Tracheal epithelial cell (primary cell): ENCODE measurements at places on chromosomes 2 and 18. TPM values are rescaled to one million over a fixed set of nuclear protein-coding genes. Genes with fewer than 3 reads are reported as not detected.

The PTH2R gene
- total RNA-seq: under 0.01 and 0.48 TPM in 2 replicates

The ALK gene
- not detected in 2 replicates for total RNA-seq

The EFEMP1 gene
- total RNA-seq: 116 and 188 TPM in 2 replicates

The FTCDNL1 gene
- 0.21 and 1.4 TPM in 2 replicates for total RNA-seq

The UGT1A6 gene
- total RNA-seq: 23.2 and 60.5 TPM in 2 replicates

The CHST10 gene
- 0.43 and 1.2 TPM in 2 replicates for total RNA-seq

The LPIN1 gene
- total RNA-seq: 17.1 and 19.0 TPM in 2 replicates

The CTNNA2 gene
- total RNA-seq: not detected in 2 replicates

The ARID5A gene
- total RNA-seq: 3.2 and 4.1 TPM in 2 replicates

The ADD2 gene
- total RNA-seq: 0.24 TPM in 1 of 2 replicates, not detected in the other

The SMYD1 gene
- total RNA-seq: not detected in 2 replicates

The RBMS1 gene
- 32.2 and 51.3 TPM in 2 replicates for total RNA-seq

The DSG3 gene
- total RNA-seq: 215 and 390 TPM in 2 replicates

The ANO7 gene
- total RNA-seq: 0.24 TPM in 1 of 2 replicates, not detected in the other

The GKN2 gene
- not detected in 2 replicates for total RNA-seq

The CGREF1 gene
- 8.7 TPM in 1 of 2 replicates, not detected in the other for total RNA-seq

The PRKAG3 gene
- total RNA-seq: not detected in 2 replicates

The NTSR2 gene
- not detected in 2 replicates for total RNA-seq

The KANSL1L gene
- total RNA-seq: 7.5 and 8.0 TPM in 2 replicates

The CHN1 gene
- total RNA-seq: 0.21 and 0.72 TPM in 2 replicates

The DUSP19 gene
- 0.24 and 0.43 TPM in 2 replicates for total RNA-seq

The AFG3L2 gene
- total RNA-seq: 62.4 and 67.8 TPM in 2 replicates

The C2orf81 gene
- total RNA-seq: 0.64 and 0.72 TPM in 2 replicates

The GPBAR1 gene
- 0.43 TPM in 1 of 2 replicates, not detected in the other for total RNA-seq

The LRP1B gene
- total RNA-seq: under 0.01 TPM in 1 of 2 replicates, not detected in the other

The DYNAP gene
- total RNA-seq: not detected in 2 replicates

The HOXD10 gene
- 0.48 TPM in 1 of 2 replicates, not detected in the other for total RNA-seq

The GATA6 gene
- total RNA-seq: 2.9 and 5.1 TPM in 2 replicates

The TEX44 gene
- total RNA-seq: not detected in 2 replicates

The NMUR1 gene
- total RNA-seq: not detected in 2 replicates

The TCF7L1 gene
- total RNA-seq: 0.64 and 1.7 TPM in 2 replicates

The DNAH6 gene
- total RNA-seq: under 0.01 and 0.21 TPM in 2 replicates

The CXCR1 gene
- not detected in 2 replicates for total RNA-seq

The AQP4 gene
- under 0.01 and 0.72 TPM in 2 replicates for total RNA-seq

The NOP58 gene
- total RNA-seq: 54.1 and 59.5 TPM in 2 replicates

The ASB18 gene
- not detected in 2 replicates for total RNA-seq

The SERPINE2 gene
- total RNA-seq: 76.4 and 118 TPM in 2 replicates

The SPC25 gene
- total RNA-seq: 0.24 TPM in 1 of 2 replicates, not detected in the other

The TET3 gene
- 5.8 and 6.0 TPM in 2 replicates for total RNA-seq

The GPR45 gene
- not detected in 2 replicates for total RNA-seq

The TMEM17 gene
- total RNA-seq: 1.1 and 1.2 TPM in 2 replicates

The HOXD12 gene
- total RNA-seq: not detected in 2 replicates

The SCN7A gene
- under 0.01 TPM in 1 of 2 replicates, not detected in the other for total RNA-seq

The TTN gene
- total RNA-seq: under 0.01 TPM in 1 of 2 replicates, not detected in the other

The ALPI gene
- total RNA-seq: not detected in 2 replicates

The COL4A4 gene
- total RNA-seq: under 0.01 and 1.9 TPM in 2 replicates

The KLHL29 gene
- 5.1 and 6.0 TPM in 2 replicates for total RNA-seq

The FBXO15 gene
- total RNA-seq: 0.48 TPM in 1 of 2 replicates, not detected in the other

The ERBB4 gene
- total RNA-seq: under 0.01 and 0.24 TPM in 2 replicates

The LBH gene
- 20.7 and 58.6 TPM in 2 replicates for total RNA-seq

The NT5DC4 gene
- not detected in 2 replicates for total RNA-seq

The KRTCAP3 gene
- total RNA-seq: 28.0 and 28.6 TPM in 2 replicates
